Substantia nigra (tissue), 51 donors: ENCODE measurements at places on chromosomes 16 and 17.
A peak's percentile ranks its signal among the peaks of the same experiment; 100 is the strongest.

GRCh38 chr16:65375651-65376050 is 253.8 kb upstream of the CDH11 start:
- no peak for DNase-seq

- DNase-seq = no peak
These were observed 60.8 kb downstream of the COPRS start for GRCh38 chr17:31798205-31798724.

DNA sequence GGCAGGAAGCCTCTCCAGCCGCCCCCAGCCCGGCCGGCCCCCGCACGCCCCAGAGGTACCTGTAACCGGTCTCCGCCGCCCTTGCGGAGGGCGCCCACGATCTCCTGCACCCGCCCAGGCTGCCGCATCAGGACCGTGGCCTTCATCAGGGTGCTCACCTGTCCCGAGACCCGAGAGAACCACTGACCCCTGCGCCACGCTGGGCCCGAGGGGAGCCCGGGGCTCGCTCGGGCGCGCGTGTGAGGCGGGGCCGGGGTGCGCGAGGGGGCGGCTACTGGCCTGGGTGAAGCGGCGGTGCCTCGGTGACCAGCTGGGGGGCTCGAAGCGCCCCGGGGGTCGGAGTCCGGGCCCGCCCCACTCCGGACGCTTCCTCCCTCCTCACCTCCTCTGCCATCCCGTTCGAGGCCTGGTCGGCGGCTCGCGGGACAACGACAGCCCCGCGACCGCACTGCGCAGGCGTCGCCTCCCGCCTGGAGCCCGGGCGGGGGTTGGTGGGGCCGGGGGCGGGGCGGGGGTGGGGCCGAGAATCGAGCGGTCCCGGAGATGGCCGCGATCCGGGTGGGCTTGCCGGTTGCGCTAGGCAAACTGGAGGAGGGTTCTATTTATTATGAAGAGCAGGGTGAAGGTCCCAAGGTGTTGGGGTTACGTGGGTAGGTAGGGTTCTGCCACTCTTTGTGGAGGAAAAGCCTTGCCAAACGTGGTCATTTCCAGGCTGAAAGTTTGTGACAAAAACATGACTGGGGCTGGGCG is at the start of gene NT5C3B:
TSS of gene NT5C3B (minus strand) at position 433 of the 750 bp plus-strand sequence. CDS start at position 394, 39 bp downstream.
- peak; percentile 25 for DNase-seq

DNA sequence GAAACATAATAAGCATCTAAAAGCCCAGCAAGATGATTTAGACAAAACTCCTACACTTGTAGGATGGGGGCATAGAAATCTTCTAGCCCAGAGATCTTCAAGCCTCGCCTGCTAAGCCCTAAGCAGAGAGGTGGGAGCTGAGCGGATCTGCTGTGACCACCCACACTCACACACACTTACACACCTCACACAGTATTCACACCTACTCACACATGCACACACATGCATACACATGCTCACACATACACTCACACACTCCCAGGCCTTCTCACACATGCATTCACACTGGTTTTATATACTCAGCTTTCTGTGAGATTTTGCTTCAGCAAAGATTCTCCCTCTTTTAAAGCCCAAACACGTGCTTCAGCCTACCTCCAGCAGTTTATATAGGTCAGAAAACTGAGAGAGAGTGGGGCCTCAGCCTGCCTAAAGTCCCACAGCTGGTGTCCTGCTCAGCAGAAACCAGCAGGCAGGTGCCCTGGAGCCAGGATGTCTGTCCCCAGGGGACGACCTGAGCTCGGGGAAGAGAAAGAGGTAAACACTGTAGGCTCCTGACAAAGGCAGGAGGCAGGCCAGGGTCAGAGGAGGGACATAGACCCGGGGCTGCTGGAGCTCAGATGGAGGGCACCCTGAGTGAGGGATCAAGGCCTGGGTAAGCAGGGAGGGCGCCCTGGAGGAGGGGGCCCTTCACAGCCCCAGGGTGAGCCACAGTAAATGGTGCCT is 12.0 kb upstream of the KRT19 start:
- no peak for DNase-seq

- DNase-seq = no peak
These were observed 2.4 kb downstream of the GJD3 start for GRCh38 chr17:40361925-40362695.

DNA sequence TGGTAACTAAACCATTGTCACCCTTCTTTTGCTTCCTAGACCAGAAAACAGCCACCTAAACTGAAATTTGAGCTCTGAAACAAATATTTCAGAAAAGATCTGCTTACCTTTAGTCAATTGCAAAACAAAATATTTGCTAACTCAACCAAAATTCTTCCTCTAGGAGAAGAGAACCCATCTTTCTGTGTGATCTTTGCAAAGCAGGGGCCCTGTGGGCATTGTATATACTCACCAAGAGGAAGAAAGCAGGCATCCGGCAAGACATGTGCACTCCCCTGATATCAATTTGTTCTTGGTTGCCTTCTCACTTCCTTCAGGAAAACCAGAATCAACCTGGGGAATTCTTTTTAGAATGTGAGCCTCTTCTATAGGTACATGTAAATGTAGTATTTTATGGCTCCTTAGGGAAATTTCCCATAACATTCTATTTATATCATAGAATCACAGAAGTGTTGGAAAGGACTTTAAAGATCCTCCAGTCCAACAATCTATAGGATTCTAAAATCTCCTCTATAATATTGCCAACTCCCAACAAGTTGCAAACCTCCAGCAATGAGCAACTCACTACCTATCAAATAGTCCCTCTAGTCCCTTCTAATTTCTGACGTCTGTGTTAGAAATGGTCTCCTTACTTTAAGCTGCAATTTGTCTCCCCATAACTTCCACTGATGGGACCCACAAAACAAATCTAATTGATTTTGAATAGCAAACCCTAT is 966 bp downstream of the SLFN14 start:
- no peak for DNase-seq

DNA sequence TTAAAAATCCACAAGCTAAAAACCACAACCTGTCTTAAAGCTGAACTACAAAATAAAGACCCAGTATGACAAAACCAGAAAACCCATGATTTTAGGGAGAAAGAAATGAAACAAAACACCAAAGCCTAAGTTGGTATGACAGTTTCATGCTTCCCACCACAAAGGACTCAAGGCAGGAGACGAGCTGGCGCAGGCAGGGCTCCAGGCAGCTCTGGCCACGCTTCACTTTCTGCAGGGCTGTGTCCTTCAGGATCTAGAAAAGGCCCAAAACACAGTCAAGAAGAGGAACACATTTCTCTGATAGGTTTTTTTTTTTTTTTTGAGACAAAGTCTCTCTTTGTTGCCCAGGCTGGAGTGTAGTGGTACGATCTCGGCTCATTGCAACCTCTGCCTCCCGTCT is 75.3 kb downstream of the WDR59 start:
- no peak for DNase-seq

- no peak for DNase-seq
These were observed 147.6 kb downstream of the SOCS1 start for GRCh38 chr16:11108466-11108805.

- DNase-seq = no peak
These were observed 600.5 kb upstream of the RBFOX1 start for GRCh38 chr16:6732166-6732565.
